ENCODE measurements at places on chromosomes 2 and 18.

- DNase-seq, result no peak
Observed at GRCh38 chr18:79203017-79203605, 133.9 kb downstream of the ATP9B start.

DNA sequence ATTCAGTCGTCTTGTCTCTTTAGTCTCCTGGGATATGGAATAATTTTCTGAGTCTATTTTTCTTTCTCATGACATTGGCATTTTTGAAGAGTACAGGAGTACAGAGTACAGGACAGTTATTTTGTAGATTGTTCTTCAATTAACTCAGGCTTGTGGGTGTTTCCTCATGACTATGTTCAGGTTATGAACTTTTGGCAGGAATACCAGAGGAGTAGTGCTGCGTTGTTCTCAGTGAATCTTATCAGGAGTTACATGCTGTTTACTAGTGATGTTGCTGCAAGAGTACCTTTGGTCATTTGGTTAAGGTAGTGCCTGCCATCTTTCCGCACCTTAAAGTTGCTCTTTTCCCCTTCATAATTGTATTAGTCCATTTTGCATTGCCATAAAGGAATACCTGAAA is 41.3 kb upstream of the AGFG1 start:
- peak; percentile 27 for DNase-seq

DNA sequence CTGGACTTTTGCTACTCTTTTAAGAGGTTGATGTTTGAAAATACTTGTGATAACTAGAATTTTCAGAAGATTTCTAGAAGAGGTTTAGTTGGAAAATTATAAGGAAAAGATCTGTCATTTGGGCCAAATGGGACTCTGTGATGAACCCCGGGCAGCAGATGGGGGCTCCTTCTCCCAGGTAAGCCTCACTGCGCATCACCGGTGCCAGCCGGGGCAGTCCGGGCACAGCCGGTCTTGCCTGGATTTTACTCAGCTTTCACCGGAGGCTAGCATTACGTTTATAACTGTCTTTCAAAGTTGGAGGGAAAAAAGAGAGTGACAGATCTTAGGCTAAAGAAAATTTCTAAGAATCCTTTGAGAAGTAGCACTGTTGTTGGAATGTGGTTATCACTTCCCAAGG is 97.4 kb upstream of the B3GNT7 start:
- no peak for DNase-seq

DNA sequence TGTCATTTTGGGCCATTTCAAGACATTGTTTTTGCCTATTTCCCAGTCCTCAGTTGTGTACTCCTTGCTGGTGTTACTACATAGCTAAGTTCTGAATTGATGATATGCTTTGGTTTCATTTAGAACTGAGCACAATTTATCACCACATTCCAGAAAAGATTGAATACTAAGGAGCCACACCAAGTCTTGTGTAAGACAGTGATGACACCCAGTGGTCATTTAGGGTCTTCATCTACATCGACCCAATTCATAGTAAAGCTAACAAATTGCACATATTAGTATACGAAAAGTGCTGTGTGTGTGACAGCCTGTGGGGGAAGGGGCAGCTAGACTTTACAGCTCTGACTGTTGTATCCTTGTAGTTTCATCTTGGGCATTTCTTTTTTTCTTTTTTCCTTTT is 10.9 kb upstream of the DLX2 start:
- no peak for DNase-seq

GRCh38 chr2:217398101-217398500 is 538.2 kb upstream of the TNP1 start:
- no peak for DNase-seq

DNA sequence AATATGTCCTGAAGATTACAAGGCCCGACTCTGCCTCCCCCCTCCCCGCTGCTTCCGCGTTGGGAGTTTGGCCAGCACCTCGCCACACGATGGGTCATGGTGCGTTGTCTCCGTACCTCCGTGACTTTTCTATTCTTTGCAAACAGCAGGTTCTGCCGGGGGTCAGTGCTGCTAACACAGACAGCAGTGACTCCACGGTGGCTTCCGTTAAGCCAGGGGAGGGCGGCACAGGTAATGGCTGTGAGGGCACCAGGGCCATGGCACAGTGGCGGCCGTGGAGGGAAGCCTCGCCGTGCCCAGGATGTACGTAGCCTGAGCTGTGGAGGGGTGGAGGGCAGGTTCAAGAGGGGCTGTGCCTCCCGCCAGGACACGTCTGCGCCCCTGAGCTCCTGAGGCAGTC is 115.5 kb downstream of the NFATC1 start:
- no peak for DNase-seq

- no peak for DNase-seq
Observed at GRCh38 chr2:176284461-176285049, 15.3 kb downstream of the MTX2 start.

DNA sequence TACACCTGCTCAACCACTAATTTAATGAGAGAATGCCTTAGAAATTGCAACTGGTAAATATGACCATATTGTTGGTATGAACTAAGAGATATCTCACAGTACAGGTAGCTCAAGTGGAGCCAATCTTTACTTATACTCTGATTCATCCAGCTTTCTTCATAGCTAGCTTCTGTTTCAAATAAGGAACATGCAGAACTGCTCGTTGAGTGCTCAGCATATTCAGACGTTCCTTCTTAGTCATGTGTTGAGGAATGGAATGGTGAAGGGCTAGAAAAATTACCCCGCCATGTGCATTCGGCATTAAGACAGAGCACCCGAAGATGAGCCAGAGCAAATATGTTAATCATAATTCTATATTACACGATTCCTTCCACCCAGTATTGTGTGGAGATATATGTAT is 144.0 kb upstream of the VRK2 start:
- no peak for DNase-seq

DNA sequence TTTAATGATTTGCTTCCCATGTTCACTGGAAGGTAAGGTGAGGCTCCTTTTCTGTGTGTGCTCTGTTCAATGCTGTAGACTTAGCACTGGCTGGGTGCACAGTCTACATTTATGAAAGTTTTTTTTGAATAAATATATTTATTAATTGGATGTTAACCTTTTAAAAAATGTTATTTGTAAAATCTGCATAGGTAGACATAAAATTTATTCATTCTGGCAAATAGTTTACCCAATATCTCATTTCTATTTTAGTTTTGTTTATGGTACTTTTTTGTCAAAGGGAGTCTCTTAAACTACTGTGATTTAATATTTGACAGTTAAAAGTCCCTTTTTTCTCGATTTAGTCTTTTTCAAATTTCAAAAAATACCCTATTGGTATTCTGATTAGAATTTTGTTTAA is 19.9 kb downstream of the CDKL4 start:
- DNase-seq, result no peak

- no peak for DNase-seq
Observed at GRCh38 chr2:166171216-166171615, 43.4 kb upstream of the SCN1A start.

DNA sequence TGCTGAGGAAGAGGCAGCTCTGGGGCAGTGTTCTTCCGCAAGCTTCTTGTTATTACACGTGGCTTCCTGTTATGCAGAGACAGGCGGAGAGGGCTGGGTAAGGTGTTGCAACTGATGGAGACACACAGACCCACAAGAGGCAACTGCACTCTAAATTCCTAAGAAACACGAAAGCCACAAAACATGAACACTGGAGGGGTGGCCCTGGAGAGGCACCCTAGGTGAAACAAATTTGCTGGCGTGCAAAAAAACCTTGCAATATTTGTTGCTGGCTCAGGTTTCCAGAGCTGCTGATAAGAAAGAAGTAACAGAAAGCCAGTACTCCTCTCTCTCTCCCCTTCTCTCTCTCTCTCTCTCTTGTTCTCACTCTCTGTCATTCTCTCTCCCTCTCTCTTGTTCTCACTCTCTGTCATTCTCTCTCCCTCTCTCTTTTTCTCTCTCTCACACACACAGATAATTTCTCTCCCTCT is 31.8 kb downstream of the ARHGAP25 start:
- peak; percentile 60 for DNase-seq

- no peak for DNase-seq
Observed at GRCh38 chr2:1714291-1715064, 29.8 kb downstream of the PXDN start.

GRCh38 chr2:172461591-172462372 is 34.4 kb downstream of the ITGA6 start:
- DNase-seq, result peak; percentile 48

- DNase-seq, result no peak
Observed at GRCh38 chr2:43000242-43001054, 208.1 kb upstream of the HAAO start.

GRCh38 chr2:173989884-173990215 is 24.7 kb upstream of the SP3 start:
- no peak for DNase-seq

GRCh38 chr2:45962177-45962921 is 310.9 kb downstream of the PRKCE start:
- DNase-seq, result peak; percentile 56

DNA sequence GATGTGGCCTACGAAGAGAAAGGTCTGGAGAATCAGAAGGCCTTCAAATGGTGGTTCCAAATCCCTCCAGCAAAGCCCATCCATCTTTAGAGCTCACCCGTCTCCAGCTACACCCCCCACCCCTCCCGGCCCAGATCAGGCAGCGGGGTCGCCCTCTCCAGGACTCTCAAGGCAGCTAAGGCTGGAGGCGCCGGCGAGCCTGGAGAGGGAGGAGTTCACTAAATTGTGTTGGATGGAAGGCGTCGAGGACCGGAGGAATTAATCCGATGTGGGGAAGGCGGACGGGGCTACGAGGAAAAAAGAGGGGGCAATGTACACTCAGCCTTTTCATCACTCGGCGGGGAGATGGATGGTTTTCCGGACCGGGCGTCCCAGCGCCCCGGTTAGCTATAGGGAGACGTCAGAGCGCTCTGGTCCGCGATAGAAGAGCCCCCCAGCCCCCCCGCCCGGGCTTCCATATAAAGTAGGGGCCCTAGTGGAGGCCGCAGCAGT is at the start of gene GRP:
Gene GRP, plus strand, starts transcription at position 487 of the 492 bp plus-strand sequence. CDS start 108 bp downstream, outside the sequence.
- no peak for DNase-seq

DNA sequence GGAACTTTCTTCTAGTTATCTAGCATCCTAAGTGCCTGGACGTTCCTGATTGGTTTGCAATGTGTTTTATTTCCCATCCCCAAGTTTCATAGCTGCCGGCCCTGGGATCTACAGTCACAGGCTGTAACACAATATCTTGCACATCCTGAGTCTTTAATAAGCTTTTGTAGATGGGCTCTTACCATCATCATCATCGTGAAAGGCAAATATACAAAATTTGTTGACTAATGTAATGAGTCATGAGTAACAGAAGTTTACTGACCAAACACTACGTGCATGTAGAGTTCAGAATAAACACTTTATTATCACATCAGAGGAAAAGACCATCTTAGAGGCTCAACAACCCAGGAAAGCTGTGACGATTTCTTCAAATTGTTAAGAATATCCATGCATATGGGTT is 8.1 kb upstream of the TYMS start:
- DNase-seq, result no peak

DNA sequence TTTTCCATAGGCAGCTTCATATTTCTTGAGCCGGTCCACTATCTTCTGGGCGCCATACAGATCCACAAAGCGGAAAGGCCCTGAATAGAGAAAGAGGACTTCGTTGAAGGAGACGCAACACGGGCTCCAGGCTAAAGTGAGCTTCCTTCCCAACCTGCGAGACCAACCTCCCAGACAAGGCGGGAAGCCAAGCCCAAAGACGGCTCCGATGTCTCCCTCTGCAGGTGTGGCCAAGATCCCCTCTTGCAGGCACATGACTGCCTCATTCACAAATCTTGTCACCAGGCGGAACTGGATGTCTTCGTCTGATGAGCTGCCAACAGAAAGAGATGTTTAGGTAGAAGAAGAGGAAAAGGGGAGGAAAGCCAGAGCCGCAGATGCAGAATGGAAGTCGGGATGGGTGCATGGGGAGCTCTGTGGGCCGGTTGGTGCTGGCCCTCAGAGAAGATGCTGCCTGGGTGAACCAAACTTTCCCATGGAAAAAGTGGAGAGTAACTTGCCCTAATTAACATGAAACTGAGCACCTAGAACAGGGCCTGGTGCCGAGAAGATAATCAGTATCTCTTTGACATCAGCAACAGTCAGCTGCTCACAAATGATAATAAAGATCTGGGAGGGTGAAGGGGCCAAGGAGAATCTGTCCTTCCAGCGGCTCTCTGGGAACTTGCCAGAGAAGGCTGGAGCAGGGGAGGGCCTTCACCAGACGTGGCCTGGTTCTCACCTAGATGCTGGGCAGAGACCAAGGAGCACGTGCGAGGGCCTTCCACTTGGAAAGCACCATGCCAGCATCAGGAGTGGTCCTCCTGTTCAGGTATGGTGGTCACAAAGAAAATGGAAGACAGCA is 18.6 kb downstream of the GAREM2 start:
- no peak for DNase-seq

DNA sequence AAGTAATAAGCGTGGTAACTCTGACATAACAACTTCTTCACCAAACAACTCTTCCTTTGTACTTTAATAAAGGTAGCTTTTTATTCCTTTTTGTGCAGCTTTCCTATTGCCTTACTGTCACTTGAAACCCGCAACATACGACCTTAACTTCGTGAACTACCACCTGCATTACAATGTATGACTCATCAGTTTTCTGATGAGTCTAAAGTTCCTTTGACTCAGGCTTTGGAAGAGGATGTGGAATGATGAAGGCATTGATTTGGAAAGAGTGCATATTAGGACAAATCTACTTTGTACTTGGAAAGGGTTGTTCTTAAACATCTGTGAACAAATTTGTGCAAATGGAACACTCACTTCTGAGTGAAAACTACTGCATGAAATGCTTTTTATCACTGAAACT is 1012.1 kb downstream of the TMEM182 start:
- DNase-seq, result no peak

GRCh38 chr2:150888337-150888736 is 373.3 kb downstream of the RBM43 start:
- no peak for DNase-seq

DNA sequence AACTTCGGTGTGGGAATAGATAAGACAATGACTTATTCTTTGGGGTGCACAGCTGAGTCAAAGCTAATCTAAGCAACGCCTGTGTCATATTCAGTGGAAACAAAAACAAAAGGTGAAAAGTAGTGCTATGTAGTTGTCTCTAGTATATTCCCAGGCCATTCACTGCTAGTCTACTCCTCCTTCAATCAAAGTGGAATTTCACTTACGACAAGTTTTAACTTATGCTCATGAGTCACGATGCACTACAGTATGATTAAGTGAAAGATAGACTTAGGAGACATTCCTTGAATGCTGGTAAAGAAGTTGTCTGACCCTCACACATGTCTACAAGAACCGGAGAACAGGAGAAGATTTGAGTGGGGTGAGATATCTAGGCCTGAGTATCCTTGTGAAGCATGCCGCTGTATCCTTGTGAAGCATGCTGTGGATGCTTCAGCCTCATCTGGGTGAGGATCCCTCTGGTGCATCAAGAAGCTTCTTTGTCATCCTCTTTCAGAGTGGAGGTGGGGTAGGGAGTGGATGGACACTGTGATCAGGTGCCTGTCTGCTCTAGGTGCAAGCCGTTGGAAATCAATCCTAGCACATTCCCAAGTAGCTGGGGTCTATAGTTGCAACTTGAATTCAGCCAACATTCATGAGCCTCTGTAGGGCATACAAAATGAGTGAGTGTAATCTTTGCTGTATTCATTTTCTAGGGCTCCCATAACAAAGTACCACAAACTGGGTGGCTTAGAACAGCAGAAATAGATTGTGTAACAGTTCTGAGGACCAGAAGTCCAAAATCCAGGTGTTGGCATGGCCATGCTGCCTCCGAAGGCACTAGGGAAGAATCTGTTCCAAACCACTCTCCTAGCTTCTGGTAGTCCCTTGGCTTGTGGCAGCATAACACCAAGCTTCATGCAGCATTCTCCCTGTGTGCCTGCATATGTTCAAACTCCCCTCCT is 173.5 kb upstream of the FN1 start:
- DNase-seq, result no peak

All from mucosa of gallbladder (tissue), 1 donor.